ENCODE measurements at places on chromosomes 5 and 9.
A peak's percentile ranks its signal among the peaks of the same experiment; 100 is the strongest.

GRCh38 chr5:158285698-158286097 is 426.8 kb upstream of the CLINT1 start:
- no peak for DNase-seq

- DNase-seq = no peak
Observed at GRCh38 chr5:91142386-91142785, 240.7 kb downstream of the ARRDC3 start.

DNA sequence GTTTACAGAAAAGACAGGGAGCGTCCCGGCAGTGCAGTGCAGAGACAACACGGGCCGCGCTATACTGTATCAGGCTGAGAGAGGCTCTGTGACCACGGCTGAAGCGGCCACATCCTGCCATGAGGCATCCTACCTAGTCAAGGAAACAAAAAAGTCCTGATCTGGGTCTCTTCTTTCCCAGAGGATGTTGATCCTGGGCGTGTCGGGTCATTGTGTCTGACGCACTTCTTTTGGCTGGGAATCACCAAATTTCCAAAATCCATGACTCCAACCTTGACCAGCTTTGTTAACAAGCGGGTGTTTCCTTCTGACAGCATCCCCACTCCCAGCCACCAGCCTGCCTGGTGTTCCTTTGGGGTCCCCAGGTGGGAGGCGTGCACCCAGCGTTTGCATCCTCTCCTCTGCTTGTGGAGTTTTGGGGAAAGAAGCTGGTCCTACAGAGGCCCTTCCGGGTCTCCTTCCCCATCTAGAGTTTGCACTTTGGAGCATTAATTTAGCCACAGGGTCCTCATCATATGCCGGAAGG is 91.4 kb upstream of the RAI14 start:
- no peak for DNase-seq

DNA sequence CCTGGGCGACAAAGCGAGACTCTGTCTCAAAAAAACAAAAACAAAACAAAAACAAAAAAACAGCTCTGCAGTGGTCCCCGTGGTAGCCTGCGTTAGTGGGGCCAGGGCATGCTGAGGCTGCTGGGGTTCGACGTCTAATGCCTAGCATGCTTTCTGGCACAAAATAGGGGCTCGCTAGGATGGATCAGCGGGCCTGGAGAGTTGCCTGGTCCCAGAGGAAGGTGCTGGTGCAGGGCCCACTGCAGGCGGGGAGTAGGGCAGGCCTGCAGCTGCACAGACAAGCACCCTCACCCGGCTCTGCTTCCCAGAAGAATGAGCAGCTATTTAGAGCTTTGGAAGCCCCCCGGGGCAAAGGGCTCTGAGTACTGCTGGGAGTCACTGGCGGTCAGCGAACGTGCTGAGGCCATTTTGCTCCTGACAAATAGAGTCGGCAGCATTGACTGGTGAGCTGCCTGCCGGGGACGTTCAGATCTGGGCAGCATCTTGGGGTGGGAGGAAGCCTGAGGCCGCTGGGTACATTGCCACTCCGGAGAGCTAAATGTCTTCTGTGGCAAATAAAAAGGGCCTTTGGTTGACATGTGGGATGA is 126.7 kb downstream of the OLFM1 start:
- DNase-seq = no peak

DNA sequence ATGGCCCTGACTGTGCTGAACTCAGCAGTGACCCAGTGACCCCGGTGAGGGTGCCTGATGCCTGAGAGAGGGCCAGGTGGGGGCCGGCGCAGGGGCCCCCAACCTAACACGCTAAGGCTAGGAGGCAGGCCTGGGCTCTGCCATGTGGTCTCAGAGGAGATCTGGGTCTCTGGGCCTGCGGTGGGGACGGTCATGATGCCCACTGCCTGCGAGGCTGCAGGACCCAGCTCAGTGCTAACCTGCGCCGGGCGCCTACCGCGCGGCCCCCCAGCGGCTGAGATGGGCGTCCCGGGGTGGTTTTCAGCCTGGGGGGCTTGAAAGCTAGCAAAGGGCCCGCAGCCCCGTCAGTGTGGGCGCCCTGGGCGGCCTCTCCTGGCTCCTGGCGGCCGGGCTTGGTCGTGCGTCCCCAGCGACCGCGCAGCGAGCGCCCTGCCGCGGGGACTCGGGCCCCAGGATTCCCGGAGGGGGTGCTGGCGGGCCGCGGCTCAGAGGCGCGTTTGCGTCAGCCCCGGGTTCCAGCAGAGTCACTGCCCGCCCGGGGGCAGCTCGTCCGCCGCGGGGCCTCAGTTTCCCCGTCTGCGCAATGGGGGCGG is 2.5 kb downstream of the EGFL7 start:
- no peak for DNase-seq

GRCh38 chr9:83469722-83470121 is 68.5 kb downstream of the FRMD3 start:
- DNase-seq = no peak

- no peak for DNase-seq
Observed at GRCh38 chr9:8674536-8674935, 875.0 kb upstream of the DMAC1 start.

DNA sequence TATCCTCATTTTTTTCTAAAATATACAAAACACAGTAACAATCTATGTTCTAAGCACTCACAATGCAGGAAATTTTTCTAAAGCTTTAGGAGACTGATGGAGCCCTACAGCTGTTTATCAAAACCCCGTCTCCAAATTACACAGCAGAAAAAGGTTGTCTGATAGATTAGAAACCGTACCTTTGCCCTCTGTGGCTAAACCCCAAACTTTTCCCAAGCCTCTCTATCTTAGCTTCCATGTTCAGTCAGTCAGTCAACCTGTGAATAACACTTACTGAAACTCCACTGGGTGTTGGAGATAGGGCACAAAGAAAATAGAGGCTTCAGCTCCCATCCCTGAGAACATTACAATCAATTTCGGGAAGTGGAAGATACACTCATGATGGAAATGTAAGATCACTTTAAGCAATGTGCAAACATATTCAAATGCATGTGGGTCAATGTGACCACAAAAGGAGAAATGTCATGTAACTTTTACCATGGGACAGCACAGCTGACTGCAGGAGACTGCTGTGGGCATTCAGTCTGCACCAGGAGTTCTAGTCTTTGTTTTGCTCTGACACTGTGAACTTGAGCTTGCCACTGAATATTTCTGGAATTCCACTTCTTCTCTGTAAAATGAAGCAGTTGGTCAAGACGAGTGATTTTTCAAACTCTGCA is 279.5 kb upstream of the PIK3R1 start:
- DNase-seq = no peak

DNA sequence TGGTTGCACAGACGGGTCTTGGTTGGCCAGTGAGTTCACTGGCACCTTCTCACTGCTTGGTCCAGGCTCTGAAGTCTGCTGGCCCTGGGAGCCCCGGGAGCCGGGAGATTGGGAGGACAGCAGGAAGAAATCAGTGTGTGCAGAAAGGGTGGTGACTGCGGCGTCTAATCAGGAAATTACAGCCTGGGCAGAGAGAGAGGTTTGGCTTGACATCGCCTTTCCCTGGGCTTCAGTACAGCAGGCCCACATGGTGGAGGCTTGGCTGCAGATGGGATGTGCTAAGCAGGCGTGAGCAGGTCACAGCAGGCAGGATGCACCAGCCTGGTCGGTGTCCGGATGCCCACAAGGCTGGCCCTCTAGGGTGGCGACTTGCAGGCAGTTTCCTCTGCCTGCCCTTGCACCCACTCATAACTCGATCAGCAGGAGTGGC is 17.2 kb downstream of the PITX1 start:
- DNase-seq = no peak

- DNase-seq = no peak
Observed at GRCh38 chr9:89418474-89418845, 79.5 kb downstream of the SEMA4D start.

GRCh38 chr5:140262839-140263238 is 40.1 kb downstream of the PFDN1 start:
- DNase-seq = no peak

GRCh38 chr5:180670586-180671359 is 21.4 kb upstream of the FLT4 start:
- no peak for DNase-seq

- no peak for DNase-seq
Observed at GRCh38 chr9:122228568-122229484, at the start of gene LHX6. Gene LHX6, minus strand, starts transcription at chr9:122228957. Its CDS starts 217 bp downstream, at chr9:122228740.

DNA sequence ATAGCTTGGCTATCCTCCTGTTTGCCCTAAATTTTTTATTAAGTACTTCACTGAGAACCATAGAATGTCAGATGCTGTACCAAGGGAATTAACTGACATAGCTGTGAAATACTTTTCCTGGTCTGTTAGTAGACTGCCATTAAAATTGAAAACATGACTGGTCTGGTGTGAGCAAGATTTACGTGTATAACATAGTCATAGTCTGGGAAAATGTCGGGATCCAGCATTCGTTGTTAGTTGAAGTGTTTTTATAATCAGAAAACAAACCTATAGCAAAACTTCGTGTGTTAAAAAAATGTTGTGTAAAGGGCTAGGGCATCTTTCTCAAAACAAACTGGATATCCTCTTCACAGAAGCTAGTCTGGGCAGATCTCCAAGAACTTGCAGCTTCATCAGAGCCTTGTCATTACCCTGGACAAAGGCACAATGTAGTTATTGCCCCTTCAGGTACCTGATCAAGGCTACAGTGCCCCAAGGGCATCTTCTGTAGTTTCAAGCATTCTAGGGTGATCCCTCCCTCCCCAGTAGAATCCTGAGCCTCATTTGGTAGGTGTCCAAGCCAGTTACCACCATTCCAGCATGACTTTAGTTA is 454.2 kb upstream of the SGCD start:
- peak; percentile 1 for DNase-seq

GRCh38 chr5:165143741-165144140 is 1638.3 kb downstream of the MAT2B start:
- no peak for DNase-seq

DNA sequence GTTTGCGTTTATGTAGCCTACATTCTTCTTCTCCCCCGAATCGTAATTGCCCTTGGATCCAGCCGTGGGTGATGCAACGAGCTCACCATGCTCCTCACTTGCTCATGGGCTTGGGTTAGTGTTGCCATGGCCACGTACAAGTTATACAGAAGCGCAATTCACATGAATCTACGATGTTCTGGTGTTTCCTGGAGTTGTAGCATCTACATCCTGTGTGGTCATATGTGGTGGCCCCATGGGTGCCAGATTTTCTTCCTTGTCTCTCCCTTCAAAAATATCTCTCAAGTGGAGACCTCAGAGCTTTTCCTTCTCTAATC is 115.3 kb downstream of the TLE4 start:
- DNase-seq = no peak

DNA sequence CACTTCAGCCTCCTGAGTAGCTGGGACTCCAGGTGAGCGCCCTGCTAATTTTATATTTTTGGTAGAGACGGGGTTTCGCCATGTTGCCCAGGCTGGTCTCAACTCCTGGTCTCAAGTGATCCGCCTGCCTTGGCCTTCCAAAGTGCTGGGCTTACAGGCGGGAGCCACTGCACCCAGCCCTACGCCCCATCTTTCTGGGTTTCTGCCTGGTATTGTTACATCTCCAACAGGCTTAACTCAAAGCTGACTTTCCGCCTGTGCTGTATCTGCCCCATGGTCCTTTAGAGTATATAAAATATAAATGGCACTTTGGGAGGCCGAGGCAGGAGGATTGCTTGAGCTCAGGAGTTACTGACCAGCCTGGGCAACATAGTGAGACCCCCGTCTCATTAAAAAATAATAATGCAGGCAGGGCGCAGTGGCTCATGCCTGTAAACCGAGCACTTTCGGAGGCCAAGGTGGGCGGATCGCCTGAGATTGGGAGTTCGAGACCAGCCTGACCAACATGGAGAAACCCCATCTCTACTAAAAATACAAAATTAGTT is 36.5 kb upstream of the GLDC start:
- DNase-seq = no peak

GRCh38 chr5:160445132-160445531 is 23.5 kb downstream of the PTTG1 start:
- no peak for DNase-seq

DNA sequence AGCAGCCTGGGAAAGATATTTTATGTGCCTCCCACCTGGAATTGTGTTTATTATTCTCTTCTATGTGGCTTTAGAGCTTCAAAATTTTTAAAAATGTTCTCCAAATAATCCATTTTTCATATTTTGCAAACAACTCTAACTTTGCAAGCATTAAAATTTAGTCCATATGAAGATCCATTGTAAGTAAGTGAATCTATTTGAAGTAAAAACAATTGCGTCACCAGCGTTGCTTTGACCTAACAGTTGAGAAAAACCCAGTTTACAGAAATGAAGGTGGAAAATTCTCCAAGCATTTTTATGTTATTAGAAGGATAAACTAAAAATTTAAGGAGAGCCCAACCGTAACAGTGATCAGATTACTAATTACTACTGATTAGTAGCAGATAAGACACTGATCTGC is 38.9 kb upstream of the TLX3 start:
- no peak for DNase-seq

- peak; percentile 77 for DNase-seq
Observed at GRCh38 chr9:2727966-2728613, 10.8 kb downstream of the KCNV2 start.

- no peak for DNase-seq
Observed at GRCh38 chr9:28378231-28378630, 805.0 kb upstream of the C9orf72 start.

DNA sequence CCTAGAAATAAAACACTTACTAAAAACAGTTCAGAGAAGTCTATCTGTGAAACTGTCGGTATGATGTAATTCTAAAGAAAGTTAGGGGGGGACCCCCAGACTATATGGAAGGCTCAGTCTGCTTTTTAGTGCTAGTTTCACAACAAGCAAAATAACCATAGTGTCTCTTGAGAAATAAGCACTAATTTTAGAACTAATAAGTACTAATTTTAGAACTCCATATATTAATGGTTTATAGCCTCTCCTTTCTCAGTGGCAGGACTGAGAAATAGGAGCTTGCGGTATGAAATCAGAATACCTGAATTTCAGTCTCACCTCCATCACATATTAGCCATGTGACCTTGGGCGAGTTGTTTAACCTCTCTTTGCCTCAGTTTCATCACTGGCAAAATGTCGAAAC is 1.4 kb upstream of the PHF24 start:
- no peak for DNase-seq

- DNase-seq = peak; percentile 89
Observed at GRCh38 chr5:177500685-177501522, 3.5 kb upstream of the PDLIM7 start.

GRCh38 chr5:121399879-121400278 is 451.8 kb upstream of the FTMT start:
- DNase-seq = no peak

GRCh38 chr5:68435611-68436010 is 220.1 kb downstream of the PIK3R1 start:
- no peak for DNase-seq

GRCh38 chr5:128644863-128645262 is 106.8 kb upstream of the FBN2 start:
- DNase-seq = no peak

DNA sequence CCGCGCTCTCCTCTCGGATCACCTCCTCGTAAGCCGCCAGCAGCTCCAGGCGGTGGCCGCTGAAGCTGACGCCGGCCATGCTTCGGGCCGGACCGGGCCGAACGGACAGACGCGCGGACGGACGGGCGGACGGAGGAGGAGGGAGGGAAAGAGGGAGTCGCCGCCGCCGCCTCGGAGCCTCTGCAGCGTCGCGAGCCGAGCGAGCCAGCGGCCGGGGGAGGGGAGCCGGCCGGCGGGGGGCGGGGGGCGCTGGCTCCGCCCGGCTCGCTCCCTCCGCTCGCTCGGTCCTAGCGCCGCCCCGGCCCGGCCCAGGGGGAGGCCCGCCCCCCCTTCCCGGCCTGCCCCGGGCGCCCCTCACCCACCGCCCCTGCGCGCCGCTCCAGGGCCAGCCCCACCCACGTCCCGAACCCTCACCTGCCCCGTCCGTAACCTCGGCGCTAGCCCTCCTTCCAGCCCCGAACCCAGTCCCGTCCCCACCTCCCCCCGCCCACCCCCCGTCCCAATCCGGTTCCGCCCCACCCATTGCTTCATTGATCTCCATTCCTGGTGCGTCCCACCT is at the start of gene DBN1:
Gene DBN1 (minus strand): TSS at position 192 of the 559 bp plus-strand sequence. CDS start 113 bp downstream, at position 79.
- DNase-seq = peak; percentile 66

All from left lung (tissue), 14 donors.